T-cell (primary cell): ENCODE measurements at places on chromosomes 2 and 18. TPM values are rescaled to one million over a fixed set of nuclear protein-coding genes. Genes with fewer than 3 reads are reported as not detected.

DSC2 gene
- total RNA-seq = not detected

ALPP gene
- total RNA-seq = not detected

PXDN gene
- total RNA-seq = 2.6 TPM

GRCh38 chr18:25346561-25346960, 5.4 kb downstream of the ZNF521 start:
- no peak for DNase-seq

DNA sequence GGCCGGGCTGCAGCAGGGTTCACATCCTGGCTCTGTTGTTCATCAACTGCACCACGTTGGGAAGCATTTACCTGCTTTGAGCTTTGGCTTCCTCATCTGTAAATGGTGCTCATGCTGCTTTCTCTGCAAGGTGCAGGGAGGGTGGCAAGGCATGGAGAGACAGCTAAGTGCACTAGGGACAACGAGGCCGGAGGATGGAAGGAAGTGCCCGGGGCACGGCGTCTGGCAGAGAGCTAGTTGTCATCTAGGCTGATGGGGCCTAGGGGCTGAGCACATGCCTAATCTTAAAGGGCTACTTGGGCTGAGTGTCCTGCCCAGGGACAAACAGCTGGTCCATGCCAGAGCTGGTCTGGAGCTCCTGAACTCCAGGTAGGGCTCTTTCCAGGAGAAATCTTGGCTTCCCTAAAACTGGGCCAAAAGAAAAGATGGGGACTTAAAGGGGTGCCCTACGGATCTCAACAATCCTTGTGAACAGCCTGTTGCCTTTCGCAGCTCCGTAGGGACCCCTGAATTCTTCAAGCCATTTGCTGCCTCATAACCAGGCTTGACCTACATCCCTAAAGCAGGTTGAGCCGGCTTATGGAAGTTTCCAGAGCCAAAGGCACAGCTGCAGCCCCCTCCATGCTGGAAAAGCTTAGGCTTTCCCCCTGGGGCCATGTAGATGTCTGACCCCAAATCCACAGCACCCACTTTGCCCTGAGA, 130.8 kb downstream of the SMAD7 start:
- no peak for DNase-seq

DNA sequence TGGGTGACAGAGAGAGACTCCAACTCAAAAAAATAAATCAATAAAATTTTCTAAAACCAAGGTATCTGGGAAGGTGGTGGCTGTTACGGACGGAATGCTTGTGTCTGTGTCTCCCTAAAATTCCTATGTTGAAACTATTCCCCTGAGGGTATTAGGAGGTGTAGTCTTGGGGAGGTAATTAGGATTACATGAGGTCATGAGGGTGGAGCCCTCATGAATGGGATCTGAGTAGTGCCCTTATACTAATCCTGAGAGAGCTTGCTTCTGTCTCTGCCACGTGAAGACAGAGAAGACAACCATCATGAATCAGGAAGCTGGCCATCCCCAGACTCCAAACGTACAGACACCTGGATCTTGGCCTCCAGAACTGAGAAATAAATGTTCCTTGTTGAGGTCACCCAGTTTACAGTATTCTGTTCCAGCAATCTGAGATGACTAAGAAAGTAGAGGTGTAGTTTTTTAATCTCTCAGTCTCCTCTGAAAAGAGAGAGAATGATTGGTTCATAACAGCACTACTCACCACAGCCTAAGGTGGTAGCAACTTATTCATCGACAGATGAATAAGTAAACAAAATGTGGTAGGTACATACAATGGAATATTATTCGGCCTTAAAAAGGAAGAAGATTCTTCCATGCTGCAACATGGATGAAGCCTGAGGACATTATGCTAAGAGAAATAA, 38.4 kb downstream of the TGFBRAP1 start:
- DNase-seq = no peak

DNA sequence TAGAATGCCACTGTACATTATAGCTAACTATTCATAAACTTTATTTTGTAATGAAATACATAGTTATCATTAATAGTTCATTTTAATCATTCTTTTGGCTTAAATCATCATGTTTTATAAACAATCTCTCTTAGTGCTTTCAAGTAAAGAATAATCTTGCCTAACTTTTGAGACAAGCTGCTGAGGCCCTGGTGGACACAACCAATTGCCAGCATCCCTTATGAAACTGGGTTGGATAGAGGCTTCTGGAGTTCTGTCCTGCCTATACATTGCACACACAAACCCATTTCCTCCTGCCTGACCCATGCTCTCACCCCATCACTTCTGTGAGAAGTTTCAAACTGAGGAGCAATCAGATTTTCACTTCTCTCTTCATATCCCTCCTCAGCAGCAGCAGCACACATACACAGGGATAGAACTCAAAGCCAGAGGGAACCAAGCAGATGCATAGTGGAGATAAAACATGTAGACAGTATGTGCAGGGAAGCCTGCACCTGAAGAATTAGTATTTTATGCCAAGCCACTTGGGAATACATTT, 450.0 kb upstream of the SLC14A2 start:
- no peak for DNase-seq

- no peak for DNase-seq
Observed at GRCh38 chr2:160292225-160292624, 92.2 kb upstream of the ITGB6 start.

DNA sequence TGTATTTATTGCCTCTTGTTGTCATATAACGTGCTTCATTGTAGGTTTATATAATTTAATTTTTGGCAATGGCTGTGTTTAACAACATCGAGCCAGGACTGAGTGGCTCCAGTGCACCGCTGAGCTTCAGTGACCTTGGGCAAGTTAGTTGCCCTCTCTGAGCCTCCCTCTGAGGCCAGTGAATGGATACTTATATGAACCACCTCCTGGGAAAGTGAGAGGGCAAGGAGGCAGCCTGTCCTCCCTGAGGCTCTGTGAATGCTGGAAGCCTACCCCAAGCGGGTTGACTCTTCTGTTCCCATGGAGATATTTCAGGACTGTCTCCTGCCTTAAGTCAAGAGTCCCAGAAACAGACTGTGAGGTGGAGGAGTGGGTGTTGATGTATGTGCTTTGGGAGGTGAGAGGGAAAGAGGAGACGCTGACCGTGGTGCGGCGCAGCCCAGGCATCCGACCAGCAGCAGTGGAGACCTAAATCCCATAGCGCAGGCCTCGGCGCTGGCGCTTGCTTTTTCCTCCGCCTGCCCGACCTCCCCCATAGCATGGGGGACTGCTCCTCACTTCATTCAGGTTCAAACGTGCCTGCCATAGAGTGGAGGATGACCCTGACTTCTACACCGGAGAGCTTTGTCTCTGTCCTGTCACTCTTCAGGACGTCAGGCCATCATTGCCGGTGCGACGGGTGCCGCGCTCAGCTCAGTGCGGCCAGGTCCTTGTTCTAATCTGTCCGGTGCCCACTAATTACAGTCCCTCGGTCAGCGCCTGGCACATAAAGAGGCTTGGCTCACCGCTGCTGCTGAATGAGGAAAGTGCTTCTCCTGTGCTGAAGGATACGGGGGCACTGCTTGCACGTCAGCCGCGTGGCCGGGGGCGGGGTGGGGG, 167.3 kb upstream of the HS6ST1 start:
- DNase-seq = no peak
